ENCODE measurements at places on chromosomes 3 and 15.

GRCh38 chr3:183711516-183711915 is 13.9 kb downstream of the YEATS2 start:
- DNase-seq: no peak

GRCh38 chr3:156906275-156906674 is 80.1 kb downstream of the LEKR1 start:
- DNase-seq: no peak

DNA sequence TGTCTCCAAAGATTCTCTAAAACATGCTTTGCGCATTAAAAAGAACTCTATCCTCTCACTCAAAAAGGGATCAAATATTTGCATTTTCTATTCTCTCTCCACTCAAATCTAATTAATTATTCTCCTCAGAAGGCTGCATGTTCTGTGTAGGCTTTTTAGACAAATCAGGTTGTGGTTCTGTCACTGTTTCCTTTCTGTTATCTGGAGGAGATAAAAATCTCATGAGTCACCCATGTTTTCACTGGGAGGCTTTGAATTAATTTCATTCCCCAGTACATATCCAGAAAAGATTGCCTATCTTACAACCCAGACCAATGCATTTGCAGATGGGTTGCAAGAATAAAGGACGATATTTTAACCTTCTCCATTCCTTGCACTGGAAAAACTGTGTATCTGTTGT is 446.5 kb downstream of the GRM7 start:
- peak; percentile 87 for DNase-seq

- no peak for DNase-seq
Observed at GRCh38 chr15:69209661-69210060, 49.2 kb downstream of the GLCE start.

- DNase-seq: no peak
Observed at GRCh38 chr15:91881569-91882297, 28.2 kb downstream of the SLCO3A1 start.

DNA sequence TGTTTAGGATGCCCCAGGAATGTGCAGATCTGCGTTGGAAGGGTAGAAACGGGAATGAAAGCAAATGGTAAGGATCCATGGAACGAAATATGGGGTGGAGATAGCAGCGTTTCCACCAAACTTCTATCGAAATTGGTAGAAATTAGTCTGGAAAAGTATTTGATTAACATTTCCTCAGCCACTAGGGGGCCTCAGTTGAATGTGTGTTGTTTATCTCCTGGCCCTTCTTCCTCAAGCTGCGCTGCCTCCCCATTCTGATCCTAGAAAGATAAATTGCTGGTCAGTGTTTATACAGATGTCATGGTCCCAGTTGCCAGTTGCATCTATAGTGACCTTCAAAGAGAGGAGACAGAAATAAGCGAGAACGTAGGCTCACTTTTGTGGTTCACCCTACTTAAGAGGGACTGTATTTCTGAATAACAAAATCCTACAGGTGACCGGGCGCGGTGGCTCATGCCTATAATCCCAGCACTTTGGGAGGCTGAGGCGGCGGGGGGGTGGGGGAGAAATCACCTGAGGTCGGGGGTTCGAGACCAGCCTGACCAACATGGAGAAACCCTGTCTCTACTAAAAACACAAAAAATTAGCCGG is 457.1 kb downstream of the SQOR start:
- DNase-seq: peak; percentile 65

- DNase-seq: no peak
Observed at GRCh38 chr3:50161320-50161719, 6.2 kb downstream of the SEMA3F start.

DNA sequence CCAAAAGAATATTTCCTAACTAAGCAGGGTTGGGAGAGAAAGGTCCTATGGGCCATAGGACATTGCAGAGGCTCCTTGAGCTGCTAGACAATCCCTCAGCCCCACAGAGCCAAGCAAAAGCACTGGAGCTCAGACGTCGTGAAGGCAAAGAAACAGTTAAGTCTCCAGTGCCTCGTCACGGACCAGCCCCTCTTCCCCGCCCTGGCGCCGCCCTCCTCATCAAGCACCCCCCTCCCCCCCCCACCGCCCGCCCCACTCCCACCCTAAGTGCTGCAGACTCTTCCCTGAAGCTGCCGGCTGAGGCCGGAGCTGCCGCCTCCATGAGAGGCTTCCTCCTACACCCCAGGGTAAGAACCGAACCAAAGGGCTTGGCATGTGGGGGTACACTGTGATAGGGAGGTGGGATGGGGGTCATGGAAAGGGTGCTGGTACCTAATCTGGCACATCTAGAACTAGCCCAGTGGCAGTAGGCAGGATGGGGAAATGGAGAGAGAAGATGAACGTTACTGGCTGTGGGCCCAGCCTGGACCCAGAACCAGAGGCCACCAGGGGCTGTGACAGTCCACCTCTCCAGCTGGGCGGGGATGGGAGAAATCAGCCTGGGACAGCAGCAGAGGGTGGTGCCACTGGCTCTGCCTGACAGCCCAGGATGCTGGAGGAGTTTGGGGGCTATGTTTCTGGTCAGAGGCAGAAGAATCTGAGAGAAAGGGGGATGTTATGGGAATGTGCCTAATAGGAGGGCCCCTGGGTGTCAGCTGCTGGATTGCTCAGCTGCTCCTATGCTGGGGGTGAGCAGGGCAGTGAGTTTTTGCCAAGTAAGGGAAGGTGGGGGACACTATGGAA is at the start of gene MAP1A:
Gene MAP1A, plus strand, starts transcription at position 255 of the 843 bp plus-strand sequence. CDS start 3,866 bp downstream, outside the sequence.
- no peak for DNase-seq

DNA sequence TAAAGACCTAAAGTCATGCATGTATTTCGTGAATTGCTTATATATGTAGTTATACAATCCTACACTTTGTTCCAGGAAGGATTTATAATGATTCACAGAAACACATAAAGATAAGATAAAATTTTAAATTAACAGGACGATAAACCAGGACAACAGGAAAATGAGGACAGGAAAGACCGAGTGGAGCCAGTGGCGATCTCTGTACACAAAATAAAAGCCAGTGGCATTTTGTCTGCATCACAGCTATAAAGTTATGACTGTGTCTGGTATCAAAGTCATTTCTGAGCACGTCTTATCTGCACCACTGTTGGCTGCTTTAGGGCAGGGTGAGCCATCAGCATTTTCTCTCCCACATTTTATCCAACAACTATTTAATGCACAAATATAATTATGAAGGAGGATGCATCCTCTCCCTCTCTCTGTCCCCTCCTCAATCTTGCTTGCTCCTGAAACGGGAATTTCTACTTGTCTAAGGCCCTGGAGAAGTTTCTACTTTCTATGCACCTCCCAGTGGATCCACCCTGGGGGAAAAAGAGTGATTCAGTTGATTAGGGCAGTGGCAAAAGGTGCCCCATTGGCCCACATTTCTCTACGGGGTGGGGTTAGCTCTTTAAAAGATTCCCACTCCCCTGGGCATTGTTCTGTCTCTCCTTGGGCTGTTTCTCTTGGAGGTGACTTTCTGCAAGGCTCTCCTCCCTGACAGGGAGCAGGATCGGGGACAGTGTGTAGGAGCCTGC is 159.4 kb upstream of the UBE2E1 start:
- DNase-seq: no peak

DNA sequence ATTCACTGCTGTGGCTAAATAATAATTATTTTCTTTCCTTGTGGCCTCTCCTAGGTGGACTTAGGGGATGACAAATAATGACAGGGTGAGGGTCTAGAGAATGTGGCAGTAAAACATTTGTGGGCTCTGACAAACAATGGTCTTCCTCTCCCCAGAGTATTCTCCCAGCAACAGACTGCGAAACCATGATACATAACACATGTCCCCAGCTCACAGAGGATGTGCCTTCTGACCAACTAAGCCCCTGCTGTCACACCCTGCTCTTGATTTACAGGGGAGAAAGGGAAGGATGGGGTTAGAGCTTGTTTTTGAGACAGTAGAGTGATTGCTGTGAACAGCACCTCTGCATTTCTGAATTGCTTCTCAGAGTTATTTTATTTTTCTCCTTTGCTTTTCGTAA is 116.6 kb upstream of the CTDSPL start:
- DNase-seq: no peak

GRCh38 chr15:64389036-64389435 is 1.4 kb downstream of the TRIP4 start:
- no peak for DNase-seq

GRCh38 chr3:112973325-112974177 is 1.4 kb downstream of the CD200R1 start:
- DNase-seq: no peak

DNA sequence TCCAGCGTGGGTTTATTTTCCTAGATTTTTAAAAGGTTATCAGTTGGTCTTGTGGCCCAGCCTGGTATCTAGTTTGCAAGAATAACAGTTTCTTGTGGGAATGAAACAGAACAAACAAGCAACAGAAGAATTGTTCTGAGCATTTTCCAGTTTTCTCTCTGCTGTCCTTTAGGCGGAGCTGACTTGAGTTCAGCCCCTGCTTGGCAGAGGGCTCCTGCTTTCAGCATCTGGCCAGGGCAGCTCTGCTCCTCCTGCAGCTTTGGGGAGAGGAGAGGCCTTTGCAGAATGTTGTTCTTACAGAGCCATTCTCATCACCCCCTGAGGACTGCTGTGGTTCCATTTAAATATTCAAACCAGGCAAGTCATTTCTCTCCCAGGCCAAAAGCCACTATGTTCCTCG is 117.7 kb downstream of the ALDH1A2 start:
- DNase-seq: peak; percentile 5

GRCh38 chr15:49075881-49076280 is 29.6 kb upstream of the SECISBP2L start:
- peak; percentile 21 for DNase-seq

DNA sequence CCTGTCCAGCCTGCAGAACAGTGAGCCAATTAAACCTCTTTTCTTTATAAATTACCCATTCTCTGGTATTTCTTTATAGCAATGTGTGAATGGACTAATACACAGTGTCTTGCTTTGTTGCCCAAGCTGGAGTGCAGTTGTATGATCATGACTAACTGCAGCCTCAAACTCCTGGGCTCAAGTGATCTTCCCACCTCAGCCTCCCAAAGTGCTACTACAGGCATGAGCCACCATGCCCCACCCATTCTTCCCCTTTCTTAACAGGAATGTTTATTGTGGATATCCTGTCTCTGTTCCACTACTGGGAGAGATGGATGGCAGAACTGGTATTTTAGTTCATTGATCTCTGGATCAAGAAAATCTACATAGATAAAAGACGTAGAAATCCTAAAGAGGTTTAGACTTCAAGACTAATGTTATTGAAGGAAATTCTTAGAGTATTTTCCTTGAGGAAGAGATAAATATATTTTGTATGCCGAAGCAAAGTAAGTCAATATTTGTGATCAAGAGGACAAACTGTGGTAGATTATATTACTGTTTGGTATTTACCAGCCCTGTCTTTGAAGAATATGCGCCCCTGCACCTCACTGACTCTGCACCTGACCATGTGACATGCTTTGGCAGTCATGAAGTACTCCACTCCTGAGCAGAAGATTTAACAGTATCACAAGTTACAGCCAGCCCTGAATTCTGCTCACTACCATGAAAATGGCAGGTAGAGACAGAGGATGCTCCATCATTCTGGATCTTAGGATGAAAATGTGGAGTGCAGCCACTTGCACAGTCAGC is 42.9 kb downstream of the UACA start:
- no peak for DNase-seq

GRCh38 chr15:89761009-89761831 is 10.2 kb upstream of the MESP1 start:
- DNase-seq: no peak

DNA sequence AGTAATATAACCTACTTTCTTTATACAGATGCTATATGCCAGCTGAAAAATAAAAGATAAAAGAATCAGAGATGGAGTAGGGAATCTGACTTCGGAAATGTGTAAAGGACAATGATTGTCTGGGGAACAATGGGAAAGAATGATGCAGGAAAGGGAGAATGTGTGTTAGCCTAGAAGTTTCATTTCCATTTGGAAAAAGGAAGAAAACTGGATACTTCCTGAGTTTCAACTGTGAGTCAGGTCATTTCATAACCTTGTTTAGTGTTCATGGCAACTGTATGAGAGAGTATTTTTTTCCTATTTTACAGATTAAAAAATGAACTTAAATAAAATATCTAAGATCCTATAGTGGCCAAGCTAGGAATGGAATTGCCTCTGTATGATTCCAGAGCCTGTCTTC is 261.3 kb upstream of the NECTIN3 start:
- peak; percentile 25 for DNase-seq

DNA sequence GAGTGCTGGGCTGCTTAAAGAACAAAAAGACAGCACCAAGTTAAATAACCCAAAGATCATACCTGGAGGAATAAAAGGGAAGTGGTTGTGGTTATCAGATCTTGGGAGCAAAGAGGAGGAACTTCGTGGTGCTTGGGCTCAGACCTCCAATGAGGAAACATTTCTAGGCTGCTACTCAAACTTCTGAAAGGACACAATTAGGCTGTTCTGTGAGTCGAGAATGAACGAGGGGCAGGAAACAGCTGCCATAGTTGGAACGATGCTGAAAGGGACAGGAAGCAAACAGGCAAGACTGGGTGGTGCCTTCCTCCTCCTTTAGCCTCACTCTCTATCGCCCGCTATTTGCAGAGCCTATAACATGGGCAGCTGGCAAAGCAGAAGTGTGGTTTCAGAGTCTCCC is 276.3 kb upstream of the ARRDC4 start:
- DNase-seq: no peak

DNA sequence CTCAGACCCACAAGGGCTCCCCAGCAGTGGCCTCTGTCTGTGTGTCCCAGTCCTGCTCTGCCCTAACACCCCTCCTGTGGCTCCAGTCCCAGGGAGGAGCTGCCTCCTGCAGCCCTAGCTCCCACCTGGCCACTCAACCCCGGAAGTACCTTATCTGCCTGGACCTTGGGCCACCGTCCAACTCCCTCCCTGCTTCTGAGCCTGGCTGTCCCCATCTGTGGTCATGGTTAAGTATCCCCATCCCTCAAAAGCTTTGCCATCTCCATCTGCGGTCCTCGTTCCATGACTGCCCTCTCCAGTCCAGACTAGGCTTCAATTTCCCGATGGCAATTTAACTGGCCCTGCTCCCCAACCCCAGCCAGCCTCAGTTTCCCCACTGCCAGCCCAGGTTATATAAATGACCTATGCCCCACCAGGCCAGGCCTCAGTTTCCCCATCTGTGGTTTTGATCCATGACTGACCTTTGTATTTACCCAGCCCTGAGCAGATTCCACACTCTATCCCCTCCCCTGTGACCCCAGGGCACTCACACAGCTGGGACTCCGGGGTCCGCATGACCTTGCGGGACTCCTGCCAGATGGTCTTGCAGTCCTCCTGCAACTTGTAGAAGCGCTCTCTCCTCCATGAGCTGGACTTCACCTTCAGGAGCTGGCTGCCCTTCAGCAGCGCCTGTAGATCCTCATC is 9.6 kb downstream of the PLCD1 start:
- DNase-seq: no peak

DNA sequence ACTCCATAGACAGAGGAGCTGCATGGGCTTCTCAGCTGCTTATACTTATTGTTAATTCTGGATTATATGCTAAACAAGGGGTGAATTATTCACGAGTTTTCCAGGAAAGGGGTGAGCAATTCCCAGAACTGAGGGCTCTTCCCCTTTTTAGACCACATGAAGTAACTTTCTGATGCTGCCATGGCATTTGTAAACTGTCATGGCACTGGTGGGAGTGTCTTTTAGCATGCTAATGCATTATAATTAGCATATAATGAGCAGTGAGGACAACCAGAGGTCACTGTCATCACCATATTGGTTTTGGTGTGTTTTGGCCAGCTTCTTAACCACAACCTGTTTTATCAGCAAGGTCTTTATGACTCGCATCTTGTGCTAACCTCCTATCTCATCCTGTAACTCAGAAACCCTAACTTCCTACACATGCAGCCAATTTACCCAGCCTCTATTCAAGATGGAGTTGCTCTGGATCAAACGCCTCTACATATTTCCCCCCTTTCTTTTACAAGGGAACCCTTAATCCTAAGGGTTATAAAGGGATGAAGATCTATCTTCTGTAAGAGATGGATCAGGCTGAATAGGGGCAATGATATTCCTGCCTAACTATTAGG is 12.1 kb upstream of the DMXL2 start:
- no peak for DNase-seq

- DNase-seq: no peak
Observed at GRCh38 chr15:64009798-64010261, 36.5 kb downstream of the DAPK2 start.

All from dermis blood vessel endothelial cell (primary cell).